Hippocampal formation (tissue), 2 donors: ENCODE measurements at places on chromosomes 7 and 10.

- DNase-seq, result no peak
Observed at GRCh38 chr7:28957064-28957750, 923 bp downstream of the TRIL start.

GRCh38 chr10:105615715-105616365, 974.8 kb downstream of the SORCS3 start:
- DNase-seq, result no peak

DNA sequence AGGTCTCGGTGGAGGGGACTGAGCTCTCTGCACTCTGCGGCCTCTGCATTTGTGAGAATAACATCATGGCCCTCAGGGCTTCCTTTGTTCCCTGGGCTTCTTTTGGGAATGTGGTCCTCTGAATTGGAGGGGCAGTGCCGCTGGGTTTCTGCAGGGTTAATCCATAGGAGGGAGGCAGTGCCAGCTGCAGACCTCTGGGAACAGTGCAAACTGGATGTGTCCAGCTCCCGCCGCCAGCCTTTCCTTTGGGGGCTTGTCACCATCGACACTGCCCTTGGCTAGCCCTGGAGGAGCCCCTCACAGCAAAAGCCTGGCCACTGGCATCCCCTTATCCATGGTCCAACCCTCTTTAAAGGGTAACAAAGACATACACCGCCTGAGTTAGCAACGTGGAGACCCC, 174.0 kb downstream of the WDR37 start:
- DNase-seq, result no peak

- no peak for DNase-seq
Observed at GRCh38 chr10:69391158-69391557, 25.6 kb downstream of the TACR2 start.

DNA sequence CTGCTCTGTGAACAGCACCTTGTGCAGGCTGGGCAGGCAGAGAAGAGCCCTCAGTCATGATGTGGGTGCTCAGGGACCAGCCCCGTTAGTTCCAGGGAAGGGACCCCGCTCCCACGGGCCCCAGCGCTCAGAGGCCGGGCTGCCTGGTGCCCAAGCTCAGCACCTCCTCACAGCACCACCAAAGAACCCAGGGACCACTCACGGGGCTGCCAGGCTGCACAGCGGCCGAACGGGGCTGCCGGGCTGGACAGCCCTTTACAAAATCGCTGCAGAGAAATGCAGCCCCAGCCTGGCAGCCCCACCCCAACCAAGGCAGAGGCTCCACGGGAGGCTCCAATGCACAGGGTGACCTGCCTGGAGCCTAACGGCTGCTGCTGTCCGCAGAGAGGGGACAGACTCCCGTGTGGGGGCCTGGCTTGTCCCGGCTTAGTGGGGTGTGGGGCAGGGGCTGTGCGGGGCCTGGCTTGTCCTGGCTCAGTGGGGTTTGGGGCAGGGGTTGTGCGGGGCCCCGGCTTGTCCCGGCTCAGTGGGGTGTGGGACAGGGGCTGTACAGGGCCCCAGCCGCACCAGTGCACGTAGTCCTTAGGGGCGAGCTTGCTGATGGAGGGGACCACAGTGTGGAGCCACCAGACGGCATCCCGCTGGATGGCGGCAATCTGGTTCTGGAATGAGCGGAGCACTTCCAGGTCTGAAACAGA, 9.2 kb downstream of the INTS1 start:
- no peak for DNase-seq

GRCh38 chr10:70323697-70324338, 40.0 kb upstream of the NPFFR1 start:
- no peak for DNase-seq

DNA sequence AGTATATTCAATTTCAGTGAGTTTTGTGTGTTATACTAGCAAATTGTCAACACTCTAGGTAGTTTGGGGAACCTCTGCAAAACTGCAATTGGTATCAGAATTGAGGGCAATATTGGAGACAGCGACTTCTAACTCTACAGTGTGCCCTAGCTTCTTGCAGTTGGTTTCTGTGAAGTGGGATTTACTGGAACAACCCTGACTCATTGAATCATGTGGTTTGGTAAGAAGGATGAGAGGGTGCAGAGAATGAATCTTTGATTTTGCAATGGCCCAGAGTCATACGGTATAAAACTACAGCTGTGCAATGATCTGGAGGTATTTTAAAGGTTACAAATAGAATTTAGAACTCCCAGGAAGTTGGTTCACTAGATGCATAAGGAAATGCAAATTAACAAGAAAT, 129.1 kb upstream of the PPP1R3A start:
- DNase-seq, result no peak

- DNase-seq, result no peak
Observed at GRCh38 chr7:68789597-68789996, 808.7 kb upstream of the AUTS2 start.

DNA sequence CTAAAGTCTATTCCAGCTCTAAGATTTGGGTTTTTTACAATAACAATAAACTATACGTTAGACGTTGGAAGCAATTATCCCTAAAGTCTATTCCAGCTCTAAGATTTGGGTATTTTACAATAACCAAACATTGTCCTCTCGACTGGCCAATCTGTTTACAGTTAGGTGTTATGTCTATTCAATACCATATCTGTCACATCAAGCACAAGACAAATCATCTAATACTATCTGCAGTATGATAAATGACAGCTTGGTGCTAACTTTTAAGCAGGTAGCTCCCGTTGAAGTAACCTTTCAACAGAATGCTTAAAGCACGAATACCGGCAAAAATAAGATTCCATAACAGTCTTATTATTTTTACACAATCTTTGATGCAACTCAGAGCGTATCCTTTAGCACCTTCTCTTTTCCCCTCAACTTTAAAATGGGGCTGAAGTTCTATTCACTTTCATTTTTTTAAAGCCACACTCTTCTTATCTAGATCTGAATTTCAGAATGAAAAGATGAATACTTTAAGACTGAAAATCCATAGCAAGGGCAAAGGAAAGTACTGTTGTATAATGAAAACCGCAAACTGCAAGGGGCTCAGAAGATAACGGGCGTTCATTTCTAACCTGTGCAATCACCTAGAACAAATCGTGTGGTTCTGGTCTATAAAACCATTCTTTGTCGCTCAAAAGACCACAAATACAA, 925 bp downstream of the H2AZ2 start:
- DNase-seq, result no peak

DNA sequence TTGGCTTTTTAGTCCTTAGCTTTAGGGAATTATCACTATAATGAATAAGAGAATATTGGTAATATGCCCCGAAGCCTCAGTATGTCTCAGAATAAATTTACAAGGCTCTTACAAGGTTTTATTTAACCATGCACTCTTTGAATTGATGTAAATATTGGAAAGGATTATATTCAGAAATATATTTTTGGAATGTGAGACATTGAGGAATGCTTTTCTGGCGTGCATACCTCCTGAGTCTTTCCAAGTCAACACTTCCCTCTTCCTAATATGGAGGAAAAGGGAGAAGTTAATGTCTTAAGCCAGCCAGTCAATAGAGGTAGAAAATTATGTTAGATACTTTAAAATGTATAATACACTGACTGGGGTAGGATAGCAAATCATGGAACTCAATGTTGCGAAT, 1.2 kb upstream of the OR2F1 start:
- DNase-seq, result no peak

GRCh38 chr7:28778786-28779185, 179.3 kb downstream of the TRIL start:
- DNase-seq, result no peak

DNA sequence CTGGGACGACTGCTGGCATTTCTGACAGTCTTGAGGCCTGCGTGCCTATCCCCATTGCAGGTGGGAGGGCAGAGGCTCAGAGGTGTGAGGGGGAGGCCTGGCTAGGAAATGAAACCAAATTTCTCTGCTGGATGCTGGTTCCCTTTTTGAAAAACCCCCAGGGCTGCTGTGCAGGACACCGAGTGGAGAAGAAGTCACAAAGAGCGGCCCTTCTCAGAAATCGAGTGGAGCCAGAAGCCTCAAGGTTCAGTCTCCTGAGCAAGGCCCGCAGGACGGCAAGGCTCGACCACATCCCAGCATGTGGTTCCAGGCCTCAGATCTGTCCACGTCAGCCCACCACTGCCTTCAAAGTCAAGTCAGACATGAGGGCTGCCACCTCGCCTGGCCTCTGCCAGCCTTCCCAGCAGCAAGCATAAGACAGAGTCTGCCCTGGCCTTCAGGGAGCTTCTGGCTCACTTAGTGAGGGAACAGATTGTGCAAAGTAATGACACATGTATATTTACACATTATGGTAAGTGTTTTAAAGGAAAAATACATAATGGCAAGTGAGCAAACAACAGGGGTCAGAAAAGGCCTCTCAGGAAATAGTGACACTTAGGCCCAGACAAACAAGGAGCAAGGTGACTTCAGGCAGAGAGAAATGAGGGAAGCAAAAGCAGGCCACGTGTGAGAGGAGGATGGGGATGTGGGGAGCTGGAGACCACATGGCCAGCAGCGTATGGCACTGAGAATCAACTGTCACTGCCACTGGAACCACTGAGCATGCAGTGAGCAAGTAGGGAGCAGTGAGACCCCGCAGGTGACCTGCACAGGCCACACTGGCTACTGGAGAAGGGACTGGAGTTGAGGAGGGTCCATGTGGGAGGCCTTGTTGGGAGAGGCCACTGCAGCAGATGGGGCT, 86.7 kb downstream of the ARHGAP22 start:
- DNase-seq, result no peak

DNA sequence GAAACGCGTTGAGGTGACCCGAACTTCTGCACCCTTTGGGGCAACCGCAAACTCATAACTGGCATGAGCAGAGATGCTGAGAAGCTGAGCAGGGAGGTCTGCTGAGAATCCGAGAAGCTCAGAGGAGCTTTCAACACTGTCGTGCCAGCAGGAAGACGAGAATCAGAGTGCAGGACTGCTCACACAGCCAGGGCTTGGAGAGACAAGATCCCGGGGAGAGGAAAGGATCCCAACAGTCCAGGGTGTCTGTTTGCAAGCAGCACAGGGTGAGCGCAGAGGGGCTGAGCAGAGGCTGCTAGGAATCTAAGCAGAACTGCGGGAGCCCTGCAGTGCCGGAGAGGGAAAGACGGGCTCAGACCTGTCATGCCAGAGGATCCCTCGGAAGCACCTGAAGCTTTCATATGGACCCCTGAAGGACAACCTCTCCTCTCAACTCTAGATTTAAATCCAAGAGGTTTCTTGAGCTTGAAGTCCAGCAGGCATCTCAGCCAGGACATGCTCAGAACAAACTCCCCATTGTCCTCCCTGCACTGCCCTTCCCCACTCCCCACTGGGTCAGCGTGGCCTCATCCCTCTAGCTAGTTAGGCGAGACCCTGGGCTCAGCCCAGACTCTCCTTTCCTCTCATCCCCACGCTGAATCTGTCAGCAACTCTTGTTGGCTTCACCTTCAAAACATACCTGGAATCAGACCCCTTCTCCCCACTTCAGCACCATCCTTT, 40.7 kb downstream of the FOXL3 start:
- DNase-seq, result no peak
